Caudate nucleus (tissue), 63 donors: ENCODE measurements at places on chromosomes 3 and 15.

DNA sequence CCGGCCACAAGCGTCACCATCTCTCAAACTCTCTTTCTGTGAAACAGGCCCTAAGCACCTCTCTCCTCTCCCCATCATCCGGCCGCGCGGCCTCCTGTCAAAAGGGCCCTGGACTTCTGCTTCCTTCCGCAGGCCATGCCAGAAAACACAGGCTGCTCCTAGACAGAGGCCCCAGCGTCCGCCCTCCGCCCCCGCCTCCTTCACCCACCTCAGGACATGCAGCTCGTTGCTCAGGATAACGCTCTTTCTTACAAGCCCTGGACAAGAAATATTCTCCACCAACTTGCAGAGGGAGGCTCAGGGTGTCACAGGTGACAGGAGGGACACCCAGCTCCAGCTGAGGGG, 212.0 kb downstream of the XXYLT1 start:
- no peak for DNase-seq

DNA sequence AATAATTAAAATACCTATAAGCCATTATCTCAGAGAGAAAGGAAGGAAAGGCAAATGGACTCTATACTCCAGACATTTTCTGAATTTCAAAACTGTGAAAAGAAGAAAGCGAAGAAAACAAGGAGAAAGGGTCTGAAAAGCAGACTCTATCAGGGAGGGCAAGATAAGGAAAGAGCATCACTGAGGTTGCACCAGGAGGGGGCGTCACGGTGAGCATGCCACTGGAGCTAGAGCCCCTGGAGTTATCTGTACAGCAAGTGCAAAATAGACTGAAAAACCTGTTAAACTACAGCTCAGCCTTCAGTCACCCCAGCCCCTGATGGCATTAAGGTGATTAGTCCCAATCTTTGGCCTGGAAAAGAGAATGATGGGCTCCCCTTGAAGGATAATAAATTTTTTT, 514.3 kb downstream of the GABRG3 start:
- DNase-seq, result no peak

- DNase-seq, result no peak
These were observed 78.0 kb downstream of the CPN2 start for GRCh38 chr3:194272861-194273742.

- no peak for DNase-seq
These were observed 27.4 kb downstream of the CFAP100 start for GRCh38 chr3:126422121-126422520.

- DNase-seq, result no peak
These were observed 80.2 kb downstream of the CBLB start for GRCh38 chr3:105788593-105788992.

- DNase-seq, result no peak
These were observed 3.6 kb downstream of the PDIA3 start for GRCh38 chr15:43749690-43750345.

GRCh38 chr3:67018105-67018788, 20.1 kb downstream of the KBTBD8 start:
- DNase-seq, result no peak

- no peak for DNase-seq
These were observed 65.7 kb upstream of the IL12A start for GRCh38 chr3:159922861-159923312.

DNA sequence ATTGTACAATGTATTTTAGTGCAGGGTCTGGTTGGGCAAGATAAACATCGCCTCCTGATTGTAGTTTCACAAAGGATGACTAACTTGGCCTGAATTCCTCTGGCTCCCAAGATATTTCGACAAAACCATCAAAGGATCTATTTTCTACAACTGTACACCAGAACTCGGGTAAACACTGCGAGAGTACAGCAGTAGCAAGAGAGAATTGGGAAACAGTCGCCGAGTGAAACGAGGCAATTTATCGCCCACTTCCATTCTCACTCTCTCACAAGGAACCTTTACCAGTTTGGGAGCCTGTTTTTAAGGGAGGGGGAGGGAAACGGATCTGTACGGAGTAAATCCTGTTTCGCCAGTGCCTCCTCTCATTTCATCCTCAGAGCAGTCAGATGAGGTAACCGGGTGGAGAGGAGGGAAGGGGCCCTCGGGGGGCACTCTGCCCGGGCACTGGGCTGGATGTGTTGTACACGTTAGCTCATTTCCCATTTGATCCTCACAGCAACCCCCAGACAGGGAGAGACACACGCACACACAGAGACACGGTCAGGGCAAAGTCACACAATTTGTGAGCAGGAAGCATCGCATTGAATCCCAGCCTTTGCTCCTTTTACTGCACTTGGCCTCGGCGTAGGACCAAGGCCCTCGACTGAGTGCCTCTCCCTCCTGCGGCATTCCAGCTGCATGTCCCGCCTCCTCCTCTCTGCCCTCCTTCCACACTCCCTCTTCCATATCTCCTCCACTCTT, 120.1 kb downstream of the LIPC start:
- DNase-seq, result no peak

DNA sequence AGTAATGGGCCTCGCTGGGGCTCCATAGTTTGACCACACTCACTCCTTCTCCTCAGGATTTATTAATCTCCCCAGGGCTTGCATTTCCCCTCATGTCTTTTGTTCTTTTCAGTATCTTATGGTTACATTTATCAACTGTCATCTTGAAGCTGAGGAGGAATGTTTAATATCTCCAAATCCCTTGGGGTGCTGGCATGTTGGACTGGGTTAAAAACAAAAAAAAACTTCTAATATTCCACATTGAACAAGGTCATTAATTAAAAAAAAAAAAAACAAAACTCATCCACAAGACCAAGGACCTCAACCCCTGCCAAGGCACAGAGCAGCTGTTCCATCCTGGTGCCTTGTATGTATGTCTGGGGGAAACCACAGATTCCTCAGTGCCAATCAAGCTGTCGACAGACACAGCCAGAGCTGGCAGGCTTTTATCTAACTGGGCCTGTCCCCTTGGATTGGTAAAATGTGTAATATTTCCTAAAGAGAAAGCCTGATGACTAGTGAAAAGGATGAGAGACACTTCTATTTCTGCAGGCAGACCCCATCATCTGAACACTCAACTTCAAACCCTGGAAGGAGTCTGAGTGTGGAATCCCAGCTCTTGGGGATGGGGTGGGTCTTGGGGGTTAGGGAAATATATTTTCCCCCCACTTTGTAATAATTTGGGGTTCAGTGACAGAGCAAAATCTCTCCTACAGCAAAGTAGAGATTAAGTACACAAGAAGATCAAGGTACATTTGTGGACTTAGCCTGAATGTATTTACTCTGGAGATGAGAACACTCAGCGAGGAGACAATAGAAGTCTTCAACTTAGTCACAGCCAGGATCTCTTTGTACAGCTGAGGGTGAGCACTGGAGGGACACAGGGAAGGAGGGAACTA, 69.1 kb downstream of the TTC23 start:
- no peak for DNase-seq

- no peak for DNase-seq
These were observed 291.5 kb upstream of the TBL1XR1 start for GRCh38 chr3:177488740-177489139.

- DNase-seq, result no peak
These were observed 44.7 kb downstream of the ATP11B start for GRCh38 chr3:182837855-182838454.

GRCh38 chr3:64046996-64047594, 23.8 kb upstream of the PSMD6 start:
- no peak for DNase-seq

DNA sequence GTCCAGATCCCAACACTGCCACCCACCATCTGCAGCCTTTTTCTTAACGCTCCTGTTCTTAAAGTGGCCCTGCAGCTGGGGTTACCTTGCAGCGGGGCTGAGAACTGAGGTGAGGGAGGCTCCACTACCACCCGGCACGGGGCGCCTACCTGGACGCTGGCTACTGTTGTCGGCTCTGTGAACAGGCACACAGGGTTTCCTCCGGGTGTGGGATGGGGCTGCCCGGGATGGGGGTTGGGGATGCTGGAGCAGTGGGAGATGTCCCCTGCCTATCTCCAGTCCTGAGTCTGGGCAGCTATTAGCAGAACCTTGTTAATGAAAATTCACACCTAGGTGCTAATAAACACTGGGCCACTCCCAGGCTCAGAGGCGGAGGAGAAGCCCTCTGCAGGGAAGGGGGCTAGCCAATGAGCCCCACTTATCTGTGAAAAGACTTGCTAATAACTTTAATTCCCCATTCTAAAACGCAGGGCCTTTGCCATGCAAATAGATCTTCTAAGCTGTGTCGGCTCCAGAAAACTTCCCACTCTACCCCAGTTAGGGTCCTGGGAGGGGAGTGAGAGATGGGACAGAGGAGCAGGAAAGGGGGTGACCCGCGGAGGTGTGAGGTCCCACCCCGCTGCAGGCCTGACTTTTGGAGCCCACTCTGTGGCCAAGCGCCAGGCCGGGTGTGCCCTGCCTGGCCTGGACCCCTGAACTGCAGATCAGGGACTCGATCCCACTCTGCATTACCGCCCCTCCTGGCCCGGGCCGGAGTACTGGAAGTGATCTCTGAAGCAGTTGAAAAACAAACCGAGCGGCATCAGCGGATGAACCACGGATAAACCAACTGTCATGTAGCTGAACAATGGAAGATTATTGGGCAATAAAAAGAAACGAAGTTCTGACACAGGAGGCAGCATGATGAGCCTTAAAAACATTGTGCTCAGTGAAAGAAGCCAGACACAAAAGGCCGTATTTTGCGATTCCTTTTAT, 3.1 kb downstream of the MESP1 start:
- DNase-seq, result no peak
